ENCODE measurements at places on chromosomes 16 and 17.

GRCh38 chr16:2842340-2843000 is 12.4 kb downstream of the ZG16B start:
- DNase-seq, result peak; percentile 60

DNA sequence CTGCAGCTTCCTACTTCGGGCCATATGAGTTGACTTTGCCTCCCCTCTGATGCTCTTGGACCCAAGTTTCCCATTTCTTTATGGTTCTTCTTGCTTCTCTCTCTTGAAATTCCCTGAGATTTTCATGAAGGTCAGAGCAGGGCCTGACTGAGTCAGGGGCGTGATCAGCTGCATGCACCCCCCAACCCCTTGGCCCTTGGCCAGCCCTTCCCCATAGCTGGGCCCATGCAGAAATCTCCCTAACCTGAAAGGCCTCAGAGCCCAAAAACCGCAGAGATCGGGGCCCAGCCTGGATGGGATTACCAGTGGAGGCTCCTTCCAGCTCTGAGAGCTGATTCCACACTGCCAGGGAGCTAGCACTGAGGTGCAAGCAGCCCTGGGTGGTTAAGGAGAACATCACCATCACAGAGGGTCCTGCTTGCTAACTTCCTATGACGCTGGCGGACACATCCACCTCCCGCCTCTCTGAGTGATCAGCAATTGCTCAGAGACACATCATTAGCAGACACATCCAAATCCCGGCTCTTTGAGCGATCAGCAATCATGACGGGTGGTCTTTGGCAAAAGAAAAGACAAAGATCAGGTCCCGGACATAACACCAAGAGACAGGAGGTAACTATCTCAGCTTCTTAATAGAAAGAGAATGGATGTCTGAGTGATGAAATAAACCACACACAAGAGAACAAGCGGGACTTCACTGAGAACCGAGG is 161.5 kb downstream of the C16orf78 start:
- DNase-seq, result no peak

DNA sequence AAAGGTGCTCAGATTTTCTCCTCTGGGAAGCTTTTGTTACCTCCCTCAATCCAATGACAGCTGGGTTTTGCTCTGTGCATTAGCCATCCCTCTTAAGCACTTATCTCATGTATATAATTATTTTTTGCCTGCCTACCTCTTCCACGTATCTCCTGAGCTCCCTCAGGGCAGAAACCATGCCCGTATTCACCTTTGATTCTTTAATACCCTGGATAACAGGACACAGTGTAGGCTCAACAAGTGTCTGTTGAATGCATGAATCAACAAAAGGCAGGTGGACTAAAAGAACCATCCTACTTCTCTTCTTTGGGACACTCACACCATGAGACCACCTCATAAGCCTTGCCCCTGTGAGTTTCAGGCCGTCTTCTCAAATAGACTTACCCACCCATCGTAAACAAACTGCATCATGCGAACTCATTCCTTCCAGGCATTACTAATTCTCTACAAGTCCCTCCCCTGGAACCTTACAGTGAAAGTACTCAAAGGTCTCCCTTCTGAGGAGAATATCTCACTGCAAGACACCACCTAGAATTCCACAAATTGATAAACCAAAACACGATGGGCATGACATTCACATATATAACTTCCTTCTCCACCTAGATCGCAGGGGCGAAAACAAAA is 3.2 kb downstream of the ARHGAP17 start:
- no peak for DNase-seq

GRCh38 chr17:67043283-67043682 is 1.1 kb upstream of the CACNG1 start:
- no peak for DNase-seq

DNA sequence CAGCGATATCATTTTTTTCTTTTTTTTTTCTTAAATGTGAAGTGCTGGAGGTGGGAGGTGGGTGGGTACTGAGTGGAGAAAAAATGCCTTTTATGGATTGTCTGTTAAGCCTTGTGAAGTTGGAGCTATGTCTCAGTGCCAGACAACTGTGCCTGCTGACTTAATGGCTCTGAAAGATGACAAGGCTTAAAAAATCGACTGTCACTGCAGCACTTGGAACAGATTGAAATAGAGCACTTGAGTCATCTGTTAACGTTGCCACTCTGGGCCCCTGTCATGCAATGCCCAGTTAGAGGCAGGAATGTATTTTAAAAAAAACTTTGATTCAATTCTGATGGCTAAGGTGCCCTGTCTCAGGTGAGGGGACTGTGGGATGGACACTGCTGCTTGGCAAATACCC is 108.2 kb upstream of the HS3ST2 start:
- DNase-seq, result no peak

- DNase-seq, result peak; percentile 30
Observed at GRCh38 chr17:46873941-46874645, 22.7 kb downstream of the WNT9B start.

DNA sequence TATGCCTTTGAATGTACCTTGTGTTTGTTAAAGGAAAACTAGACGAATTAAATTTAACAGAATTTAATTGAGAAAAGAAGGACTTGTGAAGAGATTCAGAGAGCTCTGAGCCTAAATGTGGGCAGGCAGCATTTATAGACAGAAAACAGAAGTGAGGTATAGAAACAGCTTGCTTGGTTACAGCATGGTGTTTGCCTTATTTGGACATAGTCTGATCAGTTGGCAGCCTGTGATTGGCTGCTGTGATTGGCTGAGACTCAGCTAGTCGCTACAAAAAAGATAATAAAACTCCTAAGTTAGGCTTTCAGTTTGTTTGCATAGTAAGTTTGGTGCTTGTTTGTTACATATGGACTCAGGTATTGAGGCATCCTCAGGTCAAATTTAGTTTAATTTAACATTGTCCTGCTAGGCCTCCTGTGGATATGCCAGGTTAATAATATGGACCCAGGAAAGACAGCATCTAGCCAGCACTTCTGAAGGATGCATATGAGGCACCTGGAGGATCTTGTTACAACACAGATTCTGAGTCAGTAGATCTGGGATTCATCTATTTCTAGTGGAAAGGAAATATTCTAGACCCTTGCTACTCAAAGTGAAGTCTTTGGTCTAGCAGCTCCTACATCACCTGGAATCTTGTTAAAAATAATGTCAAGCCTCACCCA is 43.4 kb downstream of the SLFN5 start:
- no peak for DNase-seq

DNA sequence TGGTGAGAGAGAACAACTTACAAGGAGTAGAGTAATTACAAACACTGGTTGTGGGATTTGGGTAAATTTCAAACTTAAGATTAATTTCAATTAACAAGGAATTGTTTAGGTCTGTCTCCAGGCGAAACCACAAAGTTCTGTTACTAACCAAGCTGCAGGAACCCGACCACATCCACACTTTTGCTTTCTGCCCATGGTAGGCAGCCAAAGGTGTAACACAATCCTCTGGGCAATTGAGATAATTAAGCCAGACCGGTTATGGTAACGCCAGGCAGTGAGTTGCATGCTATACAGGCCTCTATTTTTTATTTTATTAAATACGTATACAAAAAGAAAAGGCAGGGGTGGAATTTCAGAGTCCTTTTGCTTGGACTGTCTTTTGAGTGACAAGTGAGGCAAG is 12.0 kb downstream of the KCNJ2 start:
- no peak for DNase-seq

DNA sequence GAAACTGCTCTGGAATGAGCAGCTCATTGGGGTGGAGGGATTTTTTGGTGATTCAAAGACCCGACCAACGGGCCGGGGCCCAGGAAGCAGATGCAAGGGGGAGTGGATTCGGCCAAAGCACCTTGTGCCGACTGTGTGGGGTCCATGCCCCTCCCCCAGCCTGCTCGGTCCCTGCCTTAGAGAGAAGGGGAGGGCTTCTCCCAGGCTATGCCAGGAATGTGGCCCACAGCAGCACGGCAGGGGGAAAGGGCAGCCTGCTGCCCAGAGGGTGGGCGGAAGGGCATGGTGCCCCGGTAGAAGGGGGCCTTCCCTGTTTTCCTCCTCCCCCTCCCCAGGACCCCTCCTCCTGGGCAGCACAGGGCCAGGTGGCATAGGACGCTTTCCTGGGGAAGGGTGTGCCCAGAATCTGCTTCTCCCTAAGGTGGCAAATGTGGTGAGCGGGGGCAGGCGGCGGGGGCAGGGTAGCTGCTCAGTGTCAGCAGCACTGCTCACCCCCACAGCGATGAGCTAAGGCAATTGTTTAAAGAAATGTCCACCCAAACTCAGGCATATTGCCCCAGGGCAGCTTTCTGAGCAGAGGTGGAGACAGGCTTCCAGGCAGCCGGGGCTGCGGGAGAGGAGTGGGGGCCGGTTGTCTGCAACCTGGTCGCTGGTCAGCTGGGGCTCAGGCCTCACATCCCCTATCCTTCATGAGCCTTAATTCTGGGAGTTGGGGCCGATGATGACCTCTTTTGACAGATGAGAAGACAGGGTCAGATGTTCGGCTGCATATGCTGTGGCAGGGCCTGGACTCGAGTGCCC is 33.9 kb upstream of the MLKL start:
- no peak for DNase-seq

GRCh38 chr16:63323055-63323454 is 1286.8 kb upstream of the CDH8 start:
- no peak for DNase-seq

- DNase-seq, result no peak
Observed at GRCh38 chr17:59914274-59914854, 21.4 kb downstream of the RPS6KB1 start.

Data from posterior cingulate gyrus (tissue), 11 donors.